Smooth muscle cell of the pulmonary artery (primary cell): ENCODE measurements at places on chromosomes 16 and 17. TPM values are rescaled to one million over a fixed set of nuclear protein-coding genes. Genes with fewer than 3 reads are reported as not detected.

Gene KRTAP1-3
- not detected in 2 replicates for total RNA-seq

Gene MYOCD
- total RNA-seq, result 1.4 and 3.0 TPM in 2 replicates

Gene CLEC10A
- not detected in 2 replicates for total RNA-seq

Gene MIS12
- 10.5 and 12.1 TPM in 2 replicates for total RNA-seq

Gene PGAP6
- total RNA-seq, result 64.9 and 113 TPM in 2 replicates

Gene NRN1L
- total RNA-seq, result not detected in 2 replicates

Gene ATF7IP2
- total RNA-seq, result 2.8 and 4.6 TPM in 2 replicates

Gene DYNLRB2
- 0.59 TPM in 1 of 2 replicates, not detected in the other for total RNA-seq

Gene CCP110
- total RNA-seq, result 13.4 and 13.5 TPM in 2 replicates

Gene DHX58
- total RNA-seq, result 9.5 and 11.3 TPM in 2 replicates

Gene RFFL
- 11.1 and 12.0 TPM in 2 replicates for total RNA-seq

Gene KLHDC4
- total RNA-seq, result 19.8 and 24.3 TPM in 2 replicates

Gene HCRT
- not detected in 2 replicates for total RNA-seq

Gene BIRC5
- 9.1 and 18.4 TPM in 2 replicates for total RNA-seq

Gene ADAD2
- not detected in 2 replicates for total RNA-seq

Gene ZG16
- not detected in 2 replicates for total RNA-seq

Gene HAGH
- 50.2 and 86.0 TPM in 2 replicates for total RNA-seq

Gene GAS2L2
- total RNA-seq, result 0.07 and 0.10 TPM in 2 replicates

Gene P2RX1
- 0.30 and 0.65 TPM in 2 replicates for total RNA-seq

Gene SNX20
- total RNA-seq, result not detected in 2 replicates

Gene CPHXL2
- not detected in 2 replicates for total RNA-seq

Gene C16orf89
- total RNA-seq, result 2.9 and 3.0 TPM in 2 replicates

Gene PRDM7
- not detected in 2 replicates for total RNA-seq

Gene LGALS9B
- total RNA-seq, result not detected in 2 replicates

Gene GPR142
- 0.26 TPM in 1 of 2 replicates, not detected in the other for total RNA-seq

Gene HOXB1
- not detected in 2 replicates for total RNA-seq

Gene SLC13A2
- total RNA-seq, result not detected in 2 replicates

Gene SLFN13
- total RNA-seq, result 1.9 and 4.0 TPM in 2 replicates

Gene KRT40
- total RNA-seq, result not detected in 2 replicates

Gene AARSD1
- total RNA-seq, result 18.2 and 20.0 TPM in 2 replicates

Gene PRSS33
- not detected in 2 replicates for total RNA-seq

Gene CORO1A
- total RNA-seq, result 0.20 and 0.33 TPM in 2 replicates

Gene ITGB3
- 38.3 and 72.6 TPM in 2 replicates for total RNA-seq

Gene USP36
- total RNA-seq, result 28.8 and 45.3 TPM in 2 replicates

Gene BCL7C
- total RNA-seq, result 27.1 and 29.3 TPM in 2 replicates

Gene KRT24
- not detected in 2 replicates for total RNA-seq

Gene CA7
- not detected in 2 replicates for total RNA-seq

Gene TMEM100
- total RNA-seq, result 0.07 and 3.1 TPM in 2 replicates

Gene SP6
- total RNA-seq, result 0.07 and 0.23 TPM in 2 replicates

Gene CES3
- 0.39 and 1.2 TPM in 2 replicates for total RNA-seq

Gene TPSG1
- not detected in 2 replicates for total RNA-seq

Gene ACSF2
- total RNA-seq, result 17.5 and 36.8 TPM in 2 replicates

Gene CDK3
- total RNA-seq, result 2.3 and 3.4 TPM in 2 replicates

Gene ITGB4
- 0.13 and 0.69 TPM in 2 replicates for total RNA-seq

Gene BCL6B
- total RNA-seq, result 0.20 and 0.36 TPM in 2 replicates

Gene GSDMA
- not detected in 2 replicates for total RNA-seq

Gene USP43
- not detected in 2 replicates for total RNA-seq

Gene NHLRC4
- total RNA-seq, result 0.99 and 1.3 TPM in 2 replicates

Gene SDF2
- total RNA-seq, result 41.8 and 52.4 TPM in 2 replicates

Gene CNTNAP4
- under 0.01 TPM in 1 of 2 replicates, not detected in the other for total RNA-seq

Gene FSCN2
- 2.0 and 11.0 TPM in 2 replicates for total RNA-seq

Gene CSH2
- not detected in 2 replicates for total RNA-seq
